Stimulated activated CD4-positive, alpha-beta T cell treated with anti-CD3 and anti-CD28 coated beads, Interleukin-1b, Interleukin-23, amount 100 ng/mL, for 4 hours (primary cell): ENCODE measurements at places on chromosomes 6 and 20.

DNA sequence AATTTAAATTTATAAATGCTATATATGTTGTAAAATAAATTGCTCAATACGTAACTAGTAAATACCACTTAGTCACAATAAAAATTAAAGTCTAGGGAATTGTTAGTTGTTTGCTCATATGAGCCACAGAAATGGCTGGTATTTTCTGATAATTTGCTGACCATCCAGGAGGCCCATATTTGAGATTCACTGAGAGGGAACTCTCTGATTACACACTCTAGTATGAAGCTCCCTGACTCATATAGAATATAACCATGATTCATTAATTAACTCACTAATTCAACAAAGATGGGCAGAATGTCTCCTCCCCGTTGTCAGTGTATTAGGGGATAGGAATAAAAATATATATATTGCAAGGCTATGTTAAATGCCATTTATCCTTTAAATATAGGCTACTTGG, 46.6 kb upstream of the TMEM30A start:
- DNase-seq, result no peak

DNA sequence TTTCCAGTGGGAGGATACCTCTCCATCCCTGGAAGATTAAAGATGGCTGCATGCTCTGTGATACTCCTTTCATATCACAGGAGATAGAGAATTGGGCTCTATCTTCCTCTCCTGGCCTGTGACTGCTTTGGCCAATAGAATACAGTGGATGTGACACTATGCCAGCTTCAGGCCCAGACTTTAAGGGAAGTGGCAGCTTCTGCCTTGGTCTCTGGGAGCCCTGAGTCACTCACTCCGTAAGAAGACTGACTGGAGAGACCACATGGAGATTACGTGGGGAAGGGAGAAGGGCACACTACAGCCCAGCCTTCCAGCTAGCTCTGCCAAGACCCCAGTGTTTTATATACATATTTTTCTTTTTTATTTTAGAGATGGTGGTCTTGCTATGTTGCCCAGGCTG, 10.4 kb upstream of the MMP9 start:
- no peak for DNase-seq

DNA sequence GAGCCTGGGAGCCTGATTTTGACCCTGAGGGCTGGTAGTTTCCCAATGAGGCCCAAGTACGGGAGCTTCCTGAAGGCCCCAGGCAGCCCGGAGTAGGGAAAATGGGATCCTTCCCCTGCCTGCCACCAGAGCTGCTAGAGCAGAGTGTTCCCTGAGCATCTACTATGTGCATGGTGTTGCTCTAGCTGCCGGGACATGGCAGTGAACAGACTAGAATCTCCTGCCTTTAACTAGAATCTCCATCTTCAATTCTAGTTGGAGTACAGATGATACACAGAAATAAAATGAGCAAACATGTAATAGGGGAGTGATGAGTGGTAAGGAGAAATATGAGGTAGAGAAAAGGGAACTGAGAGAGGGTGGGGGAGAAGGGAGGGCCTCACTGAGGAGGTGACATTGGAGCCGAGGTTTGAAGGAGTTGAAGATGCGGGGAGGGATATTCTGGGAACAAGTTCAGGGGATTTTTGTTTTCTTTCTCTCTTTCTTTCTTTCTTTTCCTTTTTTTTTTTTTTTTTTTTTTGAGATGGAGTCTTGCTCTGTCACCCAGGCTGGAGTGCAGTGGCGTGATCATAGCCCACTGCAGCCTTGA, 18.5 kb downstream of the VSTM2L start:
- no peak for DNase-seq

- no peak for DNase-seq
Observed at GRCh38 chr20:63206878-63207277, 9.1 kb downstream of the YTHDF1 start.

DNA sequence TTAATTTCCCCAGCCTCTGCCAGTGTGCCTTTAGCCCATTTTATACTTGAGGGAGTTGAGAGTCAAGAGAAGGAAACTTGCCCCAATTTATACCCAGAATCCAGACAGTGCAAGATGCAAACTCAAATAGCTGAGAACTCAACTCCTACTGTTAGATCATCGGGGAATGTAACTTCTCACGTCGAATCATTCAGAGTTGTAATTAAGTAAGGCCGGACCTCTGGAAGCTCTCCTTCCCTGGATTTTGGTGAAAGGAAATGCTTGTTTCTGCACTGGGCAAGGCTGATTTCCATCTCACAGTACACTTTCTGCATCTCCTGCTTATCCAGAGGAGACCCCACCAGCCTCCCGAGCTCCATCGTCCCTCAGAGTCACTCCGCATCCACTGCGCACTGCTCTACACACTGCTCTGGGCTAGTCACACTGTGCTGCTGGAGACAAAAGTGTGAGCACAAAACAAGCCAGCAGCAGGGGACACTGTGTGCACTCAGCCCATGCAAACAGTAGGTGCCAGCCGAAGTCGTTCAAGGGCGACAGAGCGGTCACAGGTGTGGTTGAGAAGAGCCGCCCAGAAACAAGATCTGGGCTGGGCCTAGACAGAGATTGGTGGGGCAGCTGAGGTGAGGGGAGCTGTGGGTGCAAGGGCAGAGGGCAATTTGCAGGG, 150.4 kb upstream of the QKI start:
- no peak for DNase-seq

DNA sequence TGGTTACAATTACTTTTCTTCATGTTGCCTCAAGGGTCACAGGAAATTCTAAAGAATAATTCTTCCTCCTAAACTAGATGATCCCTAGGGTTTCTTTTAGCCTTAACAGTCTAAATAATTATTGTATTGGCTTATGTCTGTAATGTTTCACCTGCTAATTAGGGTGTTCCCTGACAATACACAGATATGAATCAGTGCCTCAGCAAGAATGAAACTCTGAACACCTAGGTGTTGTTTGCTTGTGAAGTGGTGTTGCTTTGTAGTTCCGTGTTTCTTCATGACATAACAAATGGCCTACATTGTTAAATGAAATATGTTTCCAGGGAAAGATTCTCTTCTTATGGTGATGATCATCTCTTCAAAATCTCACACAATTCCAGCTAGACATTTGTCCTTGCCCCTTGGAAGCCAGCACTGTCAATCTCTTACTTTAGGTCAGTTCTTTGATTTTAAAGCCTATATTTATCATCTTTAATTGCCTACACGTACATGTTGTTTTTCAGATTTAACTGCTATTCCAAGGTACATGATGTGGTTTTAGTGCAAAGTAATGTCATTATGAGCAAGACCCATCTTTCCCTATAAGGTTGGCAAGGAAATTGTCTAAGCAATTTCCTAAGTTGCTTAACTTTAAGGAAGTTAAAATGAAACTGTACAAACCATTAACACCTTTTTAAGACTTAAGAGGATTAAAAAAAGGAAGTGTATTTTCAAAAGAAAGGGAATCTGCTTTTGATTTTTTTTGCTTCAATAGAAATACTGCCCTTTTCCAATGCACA, 111.9 kb downstream of the TBC1D7 start:
- no peak for DNase-seq

GRCh38 chr6:9248133-9248532, 812.8 kb upstream of the SLC35B3 start:
- no peak for DNase-seq

- no peak for DNase-seq
Observed at GRCh38 chr6:106490030-106490429, 129.5 kb downstream of the CRYBG1 start.

GRCh38 chr6:32166411-32167061, 2.1 kb downstream of the EGFL8 start:
- DNase-seq, result no peak

GRCh38 chr6:45541934-45542333, 164.2 kb upstream of the SUPT3H start:
- DNase-seq, result no peak

DNA sequence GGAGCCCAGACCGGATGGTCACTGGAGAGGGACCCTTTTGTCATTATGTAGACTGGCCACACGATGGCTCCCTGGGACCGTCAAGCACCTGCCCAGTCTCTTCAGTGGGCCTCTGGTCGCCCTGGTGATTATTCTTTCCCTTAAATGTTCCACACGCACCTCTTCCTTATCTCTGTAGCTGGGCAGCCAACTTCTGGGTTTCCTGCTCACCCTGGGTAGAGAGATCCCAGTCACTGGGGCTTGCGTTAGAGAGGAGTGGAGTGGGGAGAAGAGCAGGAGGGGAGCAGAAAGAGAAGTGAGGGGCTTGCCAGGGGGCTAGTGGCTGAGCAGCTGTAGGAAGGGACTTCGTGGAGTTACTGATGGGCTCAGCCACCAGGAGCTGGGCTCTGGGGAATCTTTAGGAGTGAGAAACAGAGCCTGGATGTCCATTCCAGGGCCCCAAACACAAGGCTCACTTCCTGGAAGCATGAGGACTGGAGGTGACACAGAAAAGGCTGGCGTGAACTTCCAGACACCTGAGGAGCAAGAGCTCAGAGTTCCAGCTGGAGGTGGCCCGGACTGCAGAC, 150.1 kb downstream of the DHX35 start:
- DNase-seq, result no peak

- no peak for DNase-seq
Observed at GRCh38 chr6:8207869-8208191, 105.5 kb upstream of the EEF1E1 start.
